ENCODE measurements at places on chromosomes 2 and 18.

- DNase-seq, result no peak
These were observed 146.3 kb upstream of the OTX1 start for GRCh38 chr2:62904344-62904743.

DNA sequence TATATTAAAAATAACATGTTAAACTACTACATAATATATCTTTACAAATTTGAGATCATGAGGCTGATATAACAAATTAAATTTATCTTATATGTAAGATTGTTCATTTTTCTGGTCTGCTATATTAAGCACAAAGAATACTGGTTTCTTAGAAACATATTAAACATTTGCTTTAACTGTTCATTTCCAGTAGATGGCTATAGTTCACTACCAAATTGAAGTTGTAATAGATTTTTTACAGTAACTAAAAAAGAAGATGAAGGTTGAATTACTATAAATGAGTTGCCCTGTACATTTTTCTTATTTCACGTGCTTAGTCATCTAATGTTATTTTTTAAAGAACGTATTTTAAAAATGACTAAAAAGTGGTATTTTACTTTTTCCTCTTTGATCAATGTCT is 57.0 kb downstream of the ZNF407 start:
- no peak for DNase-seq

- DNase-seq, result no peak
These were observed 107.4 kb downstream of the ARL6IP6 start for GRCh38 chr2:152825834-152826233.

DNA sequence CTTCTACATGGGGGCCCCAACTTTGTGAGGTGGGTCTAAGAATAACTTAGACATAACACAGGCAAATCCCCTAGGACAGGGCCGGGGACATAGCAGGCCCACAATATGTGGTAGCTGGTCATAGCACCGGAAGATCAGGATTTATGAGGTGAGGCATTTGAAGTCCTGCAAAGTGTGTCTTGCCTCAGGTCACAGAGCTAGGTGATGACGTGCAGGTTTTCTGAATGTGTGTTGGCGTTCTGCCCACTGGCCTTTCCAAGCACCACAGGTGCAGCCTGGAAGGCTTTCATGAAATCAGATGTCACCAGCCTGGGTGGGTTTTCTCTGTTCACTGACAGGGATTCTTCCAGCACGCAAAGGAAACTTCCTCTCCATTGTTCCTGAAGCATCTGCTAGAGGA is 119.1 kb downstream of the LRATD1 start:
- no peak for DNase-seq

DNA sequence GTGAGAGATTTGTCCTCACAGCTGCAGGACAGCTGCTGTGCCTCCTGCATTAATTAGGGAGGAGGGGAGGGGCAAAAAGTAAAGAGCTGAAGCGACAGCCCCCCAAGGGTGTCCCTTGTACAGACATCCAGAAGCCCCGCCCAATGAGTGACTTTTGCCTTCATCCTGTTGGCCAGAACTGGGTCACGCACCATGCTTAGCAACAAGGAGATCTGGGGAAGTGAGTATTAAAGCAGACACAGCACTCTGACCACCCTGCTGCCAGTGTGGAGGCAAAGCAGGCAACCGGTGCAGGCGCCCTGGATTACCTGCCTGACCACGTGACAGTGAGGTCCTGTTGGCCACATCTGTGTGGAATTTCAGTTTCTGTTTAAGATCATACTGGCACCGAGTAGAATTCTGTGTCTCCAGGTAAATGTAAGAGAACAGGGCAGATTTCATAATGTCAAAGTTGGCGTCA is 21.5 kb upstream of the BIN1 start:
- no peak for DNase-seq

GRCh38 chr2:155546721-155547555 is 785.6 kb downstream of the NR4A2 start:
- no peak for DNase-seq

- no peak for DNase-seq
These were observed 68.4 kb downstream of the LIPG start for GRCh38 chr18:49630246-49630699.

DNA sequence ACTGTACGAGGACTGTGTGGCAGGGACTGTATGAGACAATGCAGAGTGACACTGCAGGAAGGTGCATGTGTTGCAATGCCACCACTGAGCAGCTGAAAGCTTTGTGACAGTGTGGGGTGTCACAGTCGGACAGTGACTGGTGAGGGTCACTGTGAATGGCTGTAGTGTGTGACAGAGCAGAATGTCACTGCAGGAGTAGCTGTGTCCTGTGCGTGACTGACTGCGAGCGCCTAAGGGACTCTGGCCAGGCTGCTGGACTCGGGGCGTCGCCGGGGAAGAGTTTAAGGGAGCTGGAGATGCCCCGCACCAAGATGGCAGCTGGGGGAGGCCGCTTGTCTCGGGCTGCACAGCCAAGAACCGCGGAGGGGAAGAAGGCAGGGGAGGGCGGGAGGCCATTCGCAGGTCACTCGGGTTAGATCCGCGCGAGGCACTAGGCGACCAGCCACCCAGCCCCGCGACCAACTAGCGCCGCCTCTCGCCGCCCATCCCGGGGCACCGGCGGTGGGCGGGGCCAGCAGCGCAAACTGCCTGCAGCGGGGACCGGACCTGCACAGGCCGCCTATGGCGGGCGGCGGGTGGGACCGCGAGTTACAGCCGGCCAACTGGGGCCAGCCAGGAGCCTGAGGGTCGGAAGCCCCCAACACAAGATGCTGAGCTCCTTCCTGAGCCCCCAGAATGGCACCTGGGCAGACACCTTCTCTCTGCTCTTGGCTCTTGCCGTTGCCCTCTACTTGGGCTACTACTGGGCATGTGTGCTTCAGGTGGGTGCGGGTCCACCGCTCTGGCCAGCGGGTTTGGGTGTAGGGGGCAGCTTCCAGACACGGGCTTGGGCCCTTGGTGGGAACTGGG is at the start of gene ABHD1:
Gene ABHD1, plus strand, starts transcription at position 514 of the 849 bp plus-strand sequence. Its CDS starts 134 bp downstream, at position 648.
- peak; percentile 68 for DNase-seq

- peak; percentile 11 for DNase-seq
These were observed 30.6 kb upstream of the PPP3R1 start for GRCh38 chr2:68282811-68283418.

DNA sequence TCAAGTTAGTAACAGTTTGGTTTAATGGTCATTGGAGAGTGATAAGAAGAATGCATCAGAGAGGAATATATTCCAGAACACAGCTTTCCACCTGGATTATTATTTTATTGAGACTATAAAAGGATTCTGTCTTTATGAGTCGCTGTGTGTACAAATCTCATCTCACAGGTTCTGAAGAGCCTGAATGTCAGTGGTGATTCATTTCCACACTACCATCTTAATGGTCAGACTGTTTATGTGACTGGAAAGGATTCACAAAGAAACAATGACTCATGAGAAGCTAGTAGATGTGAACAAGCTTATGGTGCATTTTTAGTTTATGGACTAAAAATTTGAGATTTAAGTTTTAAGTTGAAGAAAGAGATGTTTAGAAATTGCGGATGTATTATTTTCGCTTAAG is 685.4 kb upstream of the NRXN1 start:
- no peak for DNase-seq

GRCh38 chr2:232776435-232776834 is at the start of gene KCNJ13:
TSS of gene KCNJ13 (minus strand) at chr2:232776565. CDS start at chr2:232771362, 5,203 bp downstream.
- no peak for DNase-seq

GRCh38 chr2:97732436-97733340 is 19.3 kb downstream of the ZAP70 start:
- no peak for DNase-seq

GRCh38 chr2:101282980-101283379 is 25.5 kb downstream of the RNF149 start:
- DNase-seq, result no peak

- no peak for DNase-seq
These were observed 3.7 kb downstream of the SIGLEC15 start for GRCh38 chr18:45828917-45829811.

GRCh38 chr18:26981360-26982082 is 116.0 kb upstream of the AQP4 start:
- no peak for DNase-seq

DNA sequence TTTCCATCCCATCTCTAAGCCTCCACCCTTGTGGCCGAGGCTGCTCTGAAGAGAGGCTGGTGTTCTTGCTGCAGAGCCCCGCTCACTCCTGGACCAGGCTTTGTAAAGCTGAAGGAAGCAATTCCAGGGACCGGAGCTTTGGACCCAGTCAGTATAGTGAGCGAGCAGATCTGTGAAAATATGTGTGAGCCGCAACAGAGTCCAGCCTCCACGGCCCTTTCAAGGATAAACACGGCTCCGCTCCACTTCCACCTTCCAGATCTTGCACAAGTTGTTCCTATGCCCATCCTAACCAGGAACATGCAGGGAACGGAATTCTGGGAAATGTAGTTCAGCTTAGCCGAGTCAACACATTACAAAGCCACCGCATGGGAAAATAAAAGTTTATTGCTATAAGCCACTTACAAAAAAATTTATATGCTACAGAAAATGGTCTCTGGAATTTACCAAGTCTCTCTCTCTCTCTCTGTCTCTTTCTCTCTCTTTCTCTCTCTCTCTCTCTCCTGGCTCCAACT is 151.7 kb upstream of the ZNF521 start:
- no peak for DNase-seq

- no peak for DNase-seq
These were observed 34.2 kb downstream of the RAB12 start for GRCh38 chr18:8643326-8643878.

GRCh38 chr2:27990030-27990590 is 99.6 kb downstream of the BABAM2 start:
- DNase-seq, result no peak

DNA sequence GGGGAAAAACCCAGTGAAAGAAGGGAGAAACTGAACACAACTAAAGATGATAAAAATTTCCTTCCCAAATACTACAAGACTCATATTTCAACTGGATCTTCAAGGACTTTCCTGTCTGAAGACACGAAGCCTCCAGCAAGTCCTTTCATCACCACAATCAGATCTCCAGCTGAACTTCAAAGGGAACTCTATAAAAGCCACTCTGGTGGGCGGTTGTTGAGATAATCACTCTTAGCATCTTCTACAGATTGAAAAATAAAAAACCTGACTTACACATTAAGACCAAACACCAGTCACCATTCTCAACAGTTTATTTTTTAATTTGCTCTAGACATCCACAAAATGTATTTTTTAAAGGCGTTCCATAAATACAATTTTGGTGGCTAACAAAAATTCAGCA is 4.4 kb downstream of the REV1 start:
- DNase-seq, result no peak

- DNase-seq, result no peak
These were observed 5.5 kb upstream of the TACR1 start for GRCh38 chr2:75204833-75205232.

GRCh38 chr2:59583173-59583765 is 970.2 kb downstream of the BCL11A start:
- no peak for DNase-seq

GRCh38 chr2:96554293-96555145 is 18.0 kb downstream of the ARID5A start:
- DNase-seq, result peak; percentile 50

- DNase-seq, result no peak
These were observed 173.1 kb upstream of the GYPC start for GRCh38 chr2:126482582-126483464.

DNA sequence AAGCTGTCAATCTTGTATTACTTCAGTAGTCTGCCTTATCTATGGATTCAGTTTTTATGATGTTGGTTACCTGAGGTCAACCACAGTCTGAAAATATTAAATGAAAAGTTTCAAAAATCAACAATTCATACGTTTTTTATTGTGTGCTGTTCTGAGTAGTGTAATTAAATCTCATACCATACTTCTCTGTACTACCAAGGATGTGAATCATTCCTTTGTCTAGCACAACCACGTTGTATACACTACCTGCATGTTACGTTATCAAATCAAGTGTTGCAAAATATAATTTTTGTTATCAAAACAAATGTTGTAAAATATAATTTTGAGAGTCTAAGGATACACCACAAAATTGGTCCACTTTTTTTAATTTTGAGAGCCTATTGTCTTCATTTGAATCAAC is 590.2 kb upstream of the SETBP1 start:
- no peak for DNase-seq

- DNase-seq, result no peak
These were observed 671.9 kb upstream of the SOX11 start for GRCh38 chr2:5020116-5020875.

GRCh38 chr2:174002679-174003078 is 37.5 kb upstream of the SP3 start:
- no peak for DNase-seq

GRCh38 chr2:203691149-203691548 is 15.3 kb upstream of the CD28 start:
- DNase-seq, result no peak

DNA sequence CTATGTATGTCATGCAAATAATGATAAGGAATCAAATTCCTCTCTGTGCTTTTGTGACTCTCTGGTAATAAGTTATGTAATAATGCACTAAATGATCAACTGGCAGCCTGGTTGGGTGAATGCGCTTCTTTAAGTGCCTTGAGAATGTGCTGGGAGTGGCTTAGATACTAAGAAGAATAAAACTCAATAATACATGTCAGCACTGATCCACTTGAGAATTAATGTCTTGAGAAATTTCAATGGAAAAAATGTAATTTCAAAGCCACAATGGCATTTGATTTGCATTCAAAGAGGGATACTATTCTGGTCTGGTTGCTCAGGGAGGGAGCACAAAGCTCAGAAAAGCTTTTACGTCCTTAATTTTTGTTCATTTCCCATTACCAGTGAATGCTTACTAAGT is 137.7 kb upstream of the MMADHC start:
- no peak for DNase-seq

DNA sequence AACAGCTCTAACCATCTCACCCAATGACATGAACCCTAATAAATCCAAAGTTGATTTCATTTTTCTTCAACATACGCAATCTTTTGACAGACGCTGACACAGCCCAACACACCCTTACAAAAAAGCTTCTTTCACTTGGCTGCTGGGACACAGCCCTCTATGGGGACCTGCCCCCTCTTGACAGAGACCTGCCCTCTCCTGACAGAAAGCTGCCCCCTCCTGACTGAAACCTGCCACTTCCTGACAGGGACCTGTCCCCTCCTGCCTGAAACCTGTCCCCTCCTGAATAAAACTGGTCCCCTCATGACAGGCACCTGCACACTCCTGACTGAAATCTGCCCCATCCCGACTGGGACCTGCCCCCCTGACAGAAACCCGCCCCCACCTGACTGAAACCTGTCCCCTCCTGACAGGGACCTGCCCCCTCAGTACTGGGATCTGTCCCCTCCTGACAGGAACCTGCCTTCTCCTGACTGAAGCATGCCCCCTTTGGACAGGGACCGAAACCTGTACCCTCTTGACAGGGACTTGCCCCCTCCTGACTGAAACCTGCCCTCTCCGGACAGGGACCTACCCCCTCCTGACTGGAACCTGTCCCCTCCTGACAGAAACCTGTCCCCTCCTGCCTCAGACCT is 87.9 kb downstream of the PXDN start:
- DNase-seq, result no peak

GRCh38 chr2:129559101-129559500 is 420.4 kb upstream of the RAB6C start:
- no peak for DNase-seq

Data from effector memory CD4-positive, alpha-beta T cell (primary cell).